ENCODE measurements at places on chromosomes 7 and 10. TPM values are rescaled to one million over a fixed set of nuclear protein-coding genes. Genes with fewer than 3 reads are reported as not detected.

- DNase-seq, result no peak
Measured at GRCh38 chr10:35268791-35269257, 67.5 kb upstream of the CCNY start.

STAG3 gene
- 2.5 TPM for total RNA-seq

- DNase-seq, result no peak
Measured at GRCh38 chr10:48792121-48792520, 107.4 kb downstream of the WDFY4 start.

EPHA1 gene
- total RNA-seq, result not detected

GRCh38 chr7:137652721-137653120, 194.1 kb downstream of the DGKI start:
- DNase-seq, result peak; percentile 34

DNA sequence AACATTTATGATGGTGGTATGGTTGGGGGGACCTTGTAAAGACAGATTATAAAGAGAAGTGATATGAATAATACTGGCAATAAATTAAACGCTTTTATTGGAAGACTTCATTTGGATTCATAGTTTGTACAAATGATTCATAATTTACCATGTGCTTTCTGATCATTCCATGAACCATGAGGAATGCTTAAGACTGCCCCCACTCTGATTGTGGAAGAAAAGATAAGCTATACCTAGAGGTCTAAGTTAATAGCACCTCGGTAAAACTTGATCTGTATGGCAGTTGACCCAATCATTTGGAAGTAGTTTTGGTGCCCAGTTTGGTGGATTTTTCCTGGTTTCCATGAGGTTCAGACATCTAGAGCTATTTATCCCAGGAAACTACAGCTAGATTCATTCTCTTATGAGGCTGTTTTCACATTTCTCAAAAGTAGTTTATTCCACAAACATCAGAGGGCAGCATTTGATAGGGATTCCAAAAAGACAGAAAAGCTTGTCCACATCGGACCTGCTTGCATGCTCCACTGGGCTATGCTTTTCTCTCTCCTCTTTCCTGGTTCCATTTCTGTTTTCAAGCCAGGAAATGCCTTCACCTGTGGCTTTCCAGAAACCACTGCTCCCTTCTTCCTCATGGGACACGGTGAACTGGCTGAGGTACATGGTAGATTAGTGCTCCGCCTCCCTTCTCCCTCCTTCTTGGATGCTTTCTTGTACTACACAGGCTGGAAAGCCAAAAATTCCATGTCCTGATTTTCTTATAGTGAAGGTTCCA, 29.2 kb downstream of the TFAM start:
- DNase-seq, result peak; percentile 71

- DNase-seq, result peak; percentile 44
Measured at GRCh38 chr10:79007421-79008319, 61.1 kb upstream of the ZMIZ1 start.

GRCh38 chr7:37220664-37221063, 228.0 kb downstream of the ELMO1 start:
- no peak for DNase-seq

- DNase-seq, result peak; percentile 15
Measured at GRCh38 chr7:28411876-28412662, at the start of gene CREB5. CREB5 (plus strand) TSS chr7:28412518; CDS start chr7:28412915, 397 bp downstream.

RP9 gene
- 23.9 TPM for total RNA-seq

CPXM2 gene
- total RNA-seq, result 0.29 TPM

DNA sequence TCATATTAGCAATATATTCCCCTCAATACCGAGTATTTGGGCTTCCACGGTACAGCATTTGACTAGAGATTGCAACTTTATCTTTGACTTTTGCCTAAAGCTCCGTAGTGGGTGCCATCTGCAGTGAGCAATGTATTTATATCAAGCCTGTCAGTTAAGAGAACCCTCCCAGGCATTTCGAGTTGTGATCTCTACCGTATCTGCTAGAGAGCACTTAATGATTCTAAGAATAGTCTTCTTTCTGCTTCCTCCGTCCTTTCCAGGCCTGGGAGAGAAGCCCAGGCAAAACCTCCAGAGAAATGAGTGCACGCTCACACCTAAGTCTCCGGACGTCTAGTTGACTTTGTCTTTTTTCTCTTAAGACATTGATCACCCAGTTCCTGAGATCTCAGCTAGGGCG, 210.6 kb downstream of the KLF6 start:
- DNase-seq, result no peak

GRCh38 chr7:79615466-79615865, 162.0 kb upstream of the MAGI2 start:
- peak; percentile 25 for DNase-seq

DNA sequence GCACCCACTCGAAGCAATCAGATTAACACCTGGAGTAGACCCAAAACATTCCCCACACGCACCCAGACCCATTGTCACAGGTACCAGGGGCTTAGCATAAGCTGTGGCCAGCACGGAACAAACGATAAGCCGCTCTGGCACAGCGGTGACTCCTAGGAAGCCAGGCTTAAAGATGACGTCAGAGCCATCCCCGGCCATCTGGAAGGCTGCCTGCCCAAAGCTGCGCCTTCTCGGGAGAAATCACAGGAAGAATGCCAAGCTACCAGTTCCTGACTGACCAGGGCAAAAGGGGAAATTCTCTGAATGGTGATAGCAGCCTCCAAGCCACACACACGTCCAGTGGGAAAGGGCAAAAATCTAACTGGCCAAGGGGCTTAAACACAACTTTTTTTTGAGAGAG, 13.0 kb upstream of the WIPI2 start:
- DNase-seq, result peak; percentile 91

- no peak for DNase-seq
Measured at GRCh38 chr10:71371750-71372166, 25.0 kb upstream of the CDH23 start.

GRCh38 chr7:38929460-38930171, 20.6 kb upstream of the VPS41 start:
- DNase-seq, result no peak

GRCh38 chr7:28483908-28484605, 71.7 kb downstream of the CREB5 start:
- no peak for DNase-seq

GRCh38 chr7:47553309-47553708, 28.6 kb downstream of the TNS3 start:
- no peak for DNase-seq

DNA sequence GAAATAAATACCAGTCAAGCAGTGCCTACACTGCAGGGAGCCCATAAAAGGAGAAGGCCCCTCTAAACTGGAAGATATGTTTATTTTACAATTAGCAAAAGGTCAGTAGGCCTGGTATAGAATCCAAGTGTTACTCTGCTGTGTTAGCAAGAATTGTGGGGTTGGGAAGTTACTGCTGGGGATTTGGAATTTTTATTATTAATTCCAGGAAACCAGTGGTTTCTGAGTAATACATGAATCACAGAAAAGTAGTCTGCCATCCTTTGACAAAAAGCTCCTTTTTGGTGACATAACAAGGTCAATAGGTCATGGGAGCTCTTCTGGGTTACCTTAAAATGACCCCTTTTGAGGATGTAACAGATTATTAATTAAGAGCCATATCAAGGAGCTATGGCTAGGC, 67.4 kb downstream of the ZNF92 start:
- DNase-seq, result peak; percentile 87

GRCh38 chr7:130708766-130709165, 22.4 kb upstream of the TSGA13 start:
- DNase-seq, result no peak

- DNase-seq, result no peak
Measured at GRCh38 chr10:13152296-13152695, 9.1 kb upstream of the MCM10 start.

GRCh38 chr10:21352886-21353285, 172.6 kb downstream of the SKIDA1 start:
- DNase-seq, result no peak

- DNase-seq, result no peak
Measured at GRCh38 chr10:71245420-71246325, 33.3 kb downstream of the UNC5B start.

CXCL12 gene
- total RNA-seq, result 30.3 TPM

DNA sequence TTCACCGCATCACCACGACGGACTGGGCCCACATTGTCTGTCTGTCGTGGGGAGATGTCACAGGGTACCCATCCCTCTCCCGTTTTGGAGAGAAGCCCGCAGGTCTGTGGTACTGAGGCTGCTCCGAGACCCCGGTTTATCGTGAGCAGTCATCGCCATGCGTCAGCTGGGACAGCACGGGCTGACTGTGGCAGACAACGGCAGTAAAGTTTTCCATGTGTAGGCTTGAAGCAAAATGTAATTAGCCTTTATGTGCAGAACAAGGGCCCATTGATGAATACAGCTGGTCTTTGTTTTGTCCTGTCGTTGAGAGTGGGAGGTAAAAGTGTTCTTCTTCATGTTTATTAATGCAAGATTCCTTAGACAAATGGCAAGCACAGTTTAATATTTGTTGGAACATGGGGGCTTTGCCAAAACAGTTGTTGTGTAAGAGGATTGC, 167.4 kb upstream of the SH2B2 start:
- DNase-seq, result peak; percentile 65

UCMA gene
- not detected for total RNA-seq

GRCh38 chr10:24503461-24504320, 220.0 kb downstream of the ARHGAP21 start:
- DNase-seq, result peak; percentile 58

GRCh38 chr7:46285878-46286277, 364.8 kb upstream of the IGFBP3 start:
- no peak for DNase-seq

DNA sequence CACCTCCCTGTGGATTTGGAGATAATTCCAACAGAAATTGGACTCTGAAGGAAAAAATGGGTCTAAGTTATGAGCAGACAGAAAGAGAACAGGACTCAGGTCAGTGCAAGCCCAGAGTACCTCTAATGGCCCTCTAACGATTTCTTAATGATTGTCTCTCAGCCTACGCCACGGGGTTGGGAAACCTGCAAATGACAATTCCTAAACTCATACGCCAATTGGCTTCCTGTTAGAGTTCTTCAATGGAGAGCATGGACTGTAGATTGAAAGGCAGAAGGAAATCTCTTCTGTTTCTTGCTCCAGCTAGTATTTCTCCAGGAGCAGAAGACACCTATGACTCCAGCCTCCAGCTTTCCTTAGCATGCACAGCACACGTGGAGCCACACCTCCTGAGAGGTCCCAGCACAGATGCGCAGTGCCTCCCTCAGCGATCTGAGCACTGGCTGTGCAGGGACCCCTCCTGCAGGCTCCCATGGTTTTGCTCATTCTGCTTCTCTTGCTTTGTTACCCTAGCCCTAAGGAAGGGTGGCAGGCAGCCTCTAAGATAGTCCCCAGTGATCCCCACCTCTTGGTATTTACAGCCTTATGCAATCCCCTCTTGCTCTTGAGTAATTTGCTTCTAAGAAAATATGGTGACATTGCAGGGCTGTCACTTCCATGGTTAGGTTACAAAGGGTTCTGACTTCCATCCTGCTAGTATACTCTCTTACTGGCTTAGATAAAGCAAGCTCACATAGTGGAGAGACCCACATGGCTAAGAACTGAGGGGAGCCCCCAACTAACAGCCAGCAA, 30.1 kb downstream of the DENND11 start:
- DNase-seq, result no peak

DNA sequence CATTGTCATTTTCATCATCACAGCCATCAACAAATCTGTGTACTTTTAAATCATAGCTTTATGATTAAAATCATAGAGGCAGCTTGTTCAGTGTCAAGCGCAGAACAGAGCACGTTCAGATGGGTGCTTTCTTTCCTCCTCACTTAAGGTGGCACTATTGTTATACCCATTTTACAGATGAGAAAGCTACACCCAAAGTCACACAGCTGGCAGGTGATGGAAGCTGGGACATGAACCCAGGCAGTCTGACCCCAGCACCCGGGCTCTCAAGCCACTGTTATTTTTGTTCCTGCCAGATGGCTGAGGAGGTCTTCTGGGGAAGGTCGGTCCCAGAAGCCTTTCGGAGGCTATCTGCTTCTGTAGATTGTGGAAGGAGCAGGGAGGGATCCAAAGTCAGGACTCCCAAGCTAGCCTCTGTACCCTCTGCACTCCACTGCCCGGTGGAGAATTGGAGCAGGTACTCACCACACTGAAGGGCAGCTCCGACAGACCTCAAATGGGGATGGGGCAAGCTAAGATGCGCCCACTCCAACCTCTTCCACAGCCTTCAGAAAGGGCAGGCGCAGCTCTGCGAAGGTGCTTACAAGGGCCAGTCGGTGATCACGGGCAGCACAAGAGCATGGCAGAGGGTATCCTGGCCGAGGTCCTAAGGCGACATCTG, 610 bp downstream of the AVPI1 start:
- no peak for DNase-seq

DNA sequence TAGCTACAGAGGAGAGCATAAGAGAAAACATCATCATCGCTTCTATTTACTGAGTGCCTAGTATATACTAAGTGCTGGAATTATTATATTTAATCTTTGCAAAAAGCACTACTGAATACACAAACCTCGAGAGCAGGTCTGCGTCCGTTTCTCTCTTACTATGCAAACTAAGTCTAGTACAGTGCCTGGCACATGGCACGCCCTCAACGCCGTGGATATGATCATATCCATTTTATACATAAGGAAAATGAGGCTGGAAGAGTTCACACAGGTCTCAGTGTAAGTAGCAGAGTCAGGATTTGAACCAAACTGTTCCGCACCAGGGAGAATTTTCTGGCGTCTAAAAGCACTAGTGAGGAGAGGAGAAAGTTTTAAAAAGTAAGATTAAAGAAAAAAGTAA, 17.6 kb downstream of the MXI1 start:
- no peak for DNase-seq

- no peak for DNase-seq
Measured at GRCh38 chr7:27188386-27189294, 3.6 kb upstream of the HOXA11 start.

DNA sequence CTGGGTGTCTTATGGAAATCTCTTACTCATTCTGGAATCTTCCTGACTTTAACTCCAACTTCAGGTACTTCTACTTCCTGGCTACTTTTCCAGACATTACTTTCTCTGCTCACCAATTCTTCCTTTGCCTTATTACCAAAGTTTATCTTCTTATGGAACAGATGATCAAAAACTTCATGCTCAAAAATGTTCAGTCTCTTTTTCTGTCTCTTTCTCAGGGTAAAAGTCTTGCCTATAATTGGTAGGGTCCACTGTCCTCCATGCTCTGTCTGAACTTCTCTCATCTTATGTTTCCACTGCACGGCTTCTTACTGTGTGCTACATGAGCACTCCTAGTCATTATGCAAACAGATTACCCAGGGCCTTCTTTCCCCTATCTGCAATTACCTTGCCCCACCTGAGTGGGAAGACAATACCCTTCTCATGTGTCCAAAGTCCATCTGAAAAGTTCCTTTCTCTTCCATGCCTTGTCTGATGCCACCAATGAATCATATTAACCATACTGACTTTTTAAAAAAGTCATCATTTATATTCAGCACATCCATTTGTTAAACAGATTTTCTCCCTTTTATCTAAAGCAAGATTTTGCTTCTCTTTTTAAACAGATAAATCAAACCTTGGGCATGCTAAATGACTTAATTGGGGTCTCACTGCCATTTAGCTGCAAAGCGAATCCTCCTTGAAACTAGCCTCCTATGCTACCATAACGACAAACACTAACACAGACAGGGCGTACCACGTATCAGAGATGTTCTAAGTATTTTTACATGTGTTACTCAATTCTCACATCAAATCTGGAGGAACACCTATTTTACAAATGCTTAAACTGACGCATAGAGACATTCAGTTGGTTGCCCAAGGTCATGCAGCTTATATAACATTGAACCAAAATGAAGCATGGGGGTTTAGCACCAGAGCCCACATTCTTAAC, 48.8 kb downstream of the SEMA3C start:
- DNase-seq, result no peak

SMO gene
- total RNA-seq, result 0.29 TPM
